Stimulated activated CD4-positive, alpha-beta T cell treated with anti-CD3 and anti-CD28 coated beads, TNF-alpha, amount 100 ng/mL, for 48 hours (primary cell): ENCODE measurements at places on chromosomes 1 and 21.

DNA sequence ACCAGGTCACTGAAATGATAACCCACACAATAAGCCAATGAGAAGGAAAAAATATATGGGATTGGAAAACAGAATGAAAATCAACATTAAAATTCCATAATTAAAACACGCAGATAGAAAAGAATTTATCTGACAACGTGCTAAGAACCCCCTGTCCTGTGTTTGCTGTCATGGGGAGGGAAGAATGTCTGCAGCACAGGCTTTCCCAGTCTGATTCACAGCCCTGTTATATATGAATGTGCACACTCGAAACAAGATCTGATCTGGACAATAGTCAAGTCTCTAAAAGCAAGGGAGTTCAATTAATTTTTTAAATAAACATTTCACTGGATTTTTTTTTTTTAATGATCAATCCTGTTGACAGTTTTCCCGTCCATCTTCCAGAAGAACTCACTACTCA, 220.0 kb downstream of the RERE start:
- no peak for DNase-seq

GRCh38 chr1:101388904-101389546, 152.2 kb downstream of the S1PR1 start:
- no peak for DNase-seq

GRCh38 chr1:224615861-224616755, at the start of gene CNIH3:
CNIH3 (plus strand) TSS chr1:224616317; CDS start chr1:224617175, 858 bp downstream.
- no peak for DNase-seq

DNA sequence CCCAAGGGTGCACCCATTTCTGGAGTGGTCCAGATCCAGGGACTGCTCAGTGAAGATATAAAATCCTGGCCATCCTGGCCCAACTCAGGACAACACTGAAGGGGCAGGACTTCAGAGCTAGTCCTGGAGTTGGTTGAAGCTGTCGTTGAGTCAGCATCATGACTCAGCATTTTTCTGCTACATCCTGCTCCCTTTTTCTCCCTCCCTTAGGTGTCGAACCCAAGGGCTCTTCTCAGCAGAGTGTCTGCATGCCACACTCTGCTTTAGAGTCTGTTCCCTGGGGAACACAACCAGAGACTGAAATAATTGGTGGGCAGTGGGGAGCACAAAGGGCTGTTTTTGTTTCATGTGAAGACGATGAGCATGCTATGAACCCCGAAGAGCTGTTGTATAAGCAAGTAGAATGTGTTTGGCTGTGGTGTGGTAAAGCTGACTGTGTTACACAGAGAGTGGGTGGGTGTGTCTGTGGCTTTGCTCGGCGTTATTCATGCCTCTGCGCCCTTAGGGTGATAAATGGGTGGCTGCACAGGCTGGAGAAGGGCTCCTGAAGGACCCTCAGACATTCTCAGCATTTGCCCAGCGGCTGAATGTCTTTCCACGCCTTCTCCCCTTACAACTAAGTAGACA, 167.2 kb downstream of the CYYR1 start:
- DNase-seq = no peak

DNA sequence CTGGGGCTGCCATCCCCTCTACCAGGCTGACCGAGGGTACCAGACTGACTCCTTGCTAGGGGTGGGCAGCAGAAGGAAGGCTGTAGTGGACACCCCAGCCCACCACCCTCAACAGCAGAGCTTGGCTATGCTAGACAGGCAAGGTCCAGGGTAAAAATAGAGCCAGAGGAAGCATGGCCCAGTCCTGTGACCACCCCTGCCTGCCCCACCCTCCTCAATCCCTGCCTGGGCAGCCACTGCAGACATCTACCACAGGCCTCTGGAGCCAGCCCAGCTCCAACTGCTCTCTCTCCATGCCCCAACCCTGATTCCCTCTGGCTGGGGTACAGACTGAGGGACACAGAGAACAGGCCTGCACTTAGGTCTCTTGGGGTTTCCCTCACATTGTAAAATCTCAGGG, 1.7 kb downstream of the S100A1 start:
- DNase-seq = no peak

GRCh38 chr21:46171996-46172862, 12.0 kb downstream of the SPATC1L start:
- no peak for DNase-seq
